Urothelium cell line (cell line): ENCODE measurements at places on chromosomes 16 and 17.

DNA sequence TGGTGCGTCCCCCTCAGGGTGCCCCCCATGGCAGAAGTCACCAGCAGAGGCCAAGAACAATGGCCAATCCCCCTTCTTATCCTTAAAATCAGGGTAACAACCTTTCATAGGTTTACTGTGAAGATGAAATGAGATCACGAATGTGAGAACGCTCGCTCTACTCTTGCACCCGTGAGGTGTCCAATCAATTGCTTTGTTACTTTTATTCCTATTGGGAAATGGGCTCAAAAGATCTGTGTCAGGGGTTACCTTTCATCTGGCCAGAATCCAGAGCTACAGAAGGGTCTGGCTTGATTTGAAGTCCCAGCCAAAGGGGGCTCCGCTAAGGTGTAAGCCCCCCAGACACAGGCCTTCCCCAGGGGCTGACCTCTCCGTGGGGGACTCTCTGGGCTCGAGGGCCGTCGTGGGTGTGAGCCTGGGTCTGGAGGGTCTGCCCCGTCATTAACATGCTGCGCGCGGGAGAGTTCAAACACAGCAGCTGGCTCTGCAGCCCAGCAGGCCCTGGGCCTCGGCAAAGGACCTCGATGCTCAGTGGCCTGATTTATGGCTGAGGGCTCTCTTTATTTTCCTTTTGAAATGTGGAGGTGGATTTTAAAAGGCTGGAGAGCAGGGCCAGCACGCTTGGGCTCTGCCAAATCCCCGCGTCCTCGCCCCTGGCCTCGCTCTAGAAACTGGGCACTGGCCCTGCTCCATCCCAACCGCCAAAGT, 10.4 kb downstream of the ABR start:
- no peak for DNase-seq

DNA sequence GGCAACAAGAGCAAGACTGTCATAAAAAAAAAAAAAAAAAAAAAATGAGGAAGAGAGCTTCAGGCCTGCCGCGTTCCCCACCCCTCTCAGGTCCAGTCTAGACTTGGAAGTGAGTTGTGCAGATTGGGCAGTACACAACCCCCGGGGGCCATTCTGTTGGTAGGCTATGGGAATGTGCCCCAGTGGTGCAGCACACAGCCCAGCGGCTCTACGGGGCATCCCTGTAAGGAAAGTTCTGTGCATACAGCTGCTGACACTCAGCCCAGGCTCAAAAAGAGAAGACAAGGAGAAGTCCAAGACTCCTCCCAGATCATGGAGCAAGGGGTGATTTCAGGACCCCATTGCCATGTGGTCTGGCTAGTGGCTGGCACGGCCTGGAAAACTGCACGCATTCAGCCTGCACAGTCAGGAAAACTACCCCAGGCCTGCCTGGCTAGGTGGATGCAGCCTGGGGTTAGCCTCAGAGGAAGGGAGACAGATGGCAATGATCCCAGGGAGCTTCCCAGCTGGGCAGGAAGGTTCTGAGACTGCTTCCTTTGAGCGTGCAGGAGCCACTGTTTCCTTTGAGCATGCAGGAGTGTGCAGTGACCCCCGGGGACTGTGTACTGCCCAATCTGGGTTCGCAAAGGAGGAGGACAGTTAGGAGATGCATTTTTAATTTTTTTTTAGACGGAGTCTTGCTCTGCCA, 44.8 kb downstream of the PECAM1 start:
- DNase-seq, result no peak

DNA sequence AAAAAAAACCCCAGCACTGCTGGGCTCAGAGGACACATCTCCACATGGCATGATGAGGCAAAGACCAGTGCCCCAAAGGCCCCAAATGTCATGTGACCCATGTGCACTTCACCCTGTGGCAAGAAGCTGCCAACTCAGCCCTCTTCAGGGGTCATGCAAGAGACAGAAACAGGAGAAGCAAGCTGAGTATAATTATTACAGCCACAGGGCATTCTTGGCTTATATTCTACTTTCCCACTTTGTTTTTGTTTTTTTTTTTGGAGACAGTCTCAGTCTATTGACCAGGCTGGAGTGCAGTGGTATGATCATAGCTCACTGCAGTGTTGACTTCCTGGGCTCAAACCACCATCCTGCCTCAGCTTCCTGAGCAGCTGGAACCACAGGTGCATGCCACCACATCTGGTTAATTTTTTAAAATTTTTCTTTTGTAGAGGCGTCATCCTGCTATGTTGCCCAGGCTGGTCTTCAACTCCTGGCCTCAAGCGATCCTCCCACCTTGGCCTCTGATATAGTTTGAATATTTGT, 32.7 kb upstream of the LITAF start:
- DNase-seq, result no peak

- no peak for DNase-seq
Observed at GRCh38 chr17:4405038-4405669, 28.6 kb upstream of the SPNS3 start.

DNA sequence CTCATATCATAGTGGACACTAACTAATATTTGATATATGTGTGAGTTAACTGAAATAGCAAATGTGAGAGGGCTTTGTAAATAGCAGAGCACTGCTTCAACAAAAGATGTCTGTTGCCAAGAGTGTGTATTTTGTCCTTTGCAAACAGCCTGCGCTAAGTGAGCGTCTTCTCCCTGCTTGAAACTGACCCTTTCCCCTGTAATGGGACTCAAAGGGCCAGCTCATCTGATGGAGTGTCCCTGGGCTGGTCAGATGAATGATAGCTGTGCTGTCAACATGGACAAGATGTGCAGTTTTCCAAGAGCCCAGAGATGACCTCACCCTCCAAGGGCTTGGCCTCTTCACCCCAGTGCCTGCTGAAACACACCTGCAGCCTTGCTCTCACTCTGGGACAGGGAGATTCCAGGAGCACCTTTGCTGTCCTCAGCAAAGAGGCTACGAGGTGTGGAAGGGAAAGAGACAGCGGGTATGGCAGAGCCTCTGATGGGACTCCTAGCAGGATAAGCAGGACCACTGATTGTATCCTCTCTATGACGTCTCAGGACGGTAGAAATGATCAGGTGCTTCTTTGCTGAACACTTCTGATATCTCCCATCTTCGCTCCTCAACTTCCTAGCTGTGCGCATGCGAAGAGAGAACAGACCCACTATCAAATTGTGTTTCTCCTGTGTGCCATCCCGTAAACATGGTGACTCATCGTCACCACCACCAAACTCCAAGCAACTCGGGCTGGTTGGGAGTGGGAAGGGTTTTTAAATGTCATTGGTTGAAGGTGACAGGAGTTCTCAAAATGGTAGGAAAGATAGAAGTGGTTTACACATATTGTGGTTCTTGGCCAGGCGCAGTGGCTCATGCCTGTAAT, 35.8 kb upstream of the TBX2 start:
- DNase-seq, result no peak

DNA sequence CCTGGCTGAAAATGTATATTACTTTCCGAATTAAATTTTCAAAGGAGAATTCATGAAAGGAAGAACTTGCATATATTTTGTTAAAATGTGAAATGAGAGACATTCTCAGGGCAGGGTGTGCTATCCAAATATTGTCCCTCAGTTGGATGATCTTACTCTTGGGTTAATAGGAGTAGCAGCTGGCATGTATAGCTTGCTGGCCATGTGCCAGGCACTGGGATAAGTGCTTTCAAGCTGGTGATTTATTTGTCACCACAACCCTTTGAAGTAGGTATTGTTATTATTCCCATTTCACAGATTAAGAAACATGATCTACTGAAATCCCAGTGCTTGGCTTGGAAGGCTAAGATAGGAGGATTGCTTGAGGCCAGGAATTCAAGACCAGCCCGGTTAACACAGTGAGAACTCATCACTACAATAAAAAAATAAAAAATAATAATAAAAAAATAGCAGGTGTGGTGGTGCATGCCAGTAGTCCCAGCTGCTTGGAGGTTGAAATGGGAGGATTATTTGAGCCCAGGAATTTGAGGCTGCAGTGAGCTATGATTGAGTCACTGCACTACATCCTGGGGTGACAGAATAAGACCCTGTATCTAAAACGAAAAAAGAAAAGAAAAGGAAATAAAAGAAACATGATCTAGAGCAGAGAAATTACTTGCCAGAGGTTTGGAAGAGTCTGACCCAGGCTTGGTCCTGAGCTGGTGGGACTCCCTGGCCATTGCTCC, 11.6 kb upstream of the MPHOSPH6 start:
- DNase-seq, result no peak

GRCh38 chr16:766820-767640, 6.5 kb downstream of the MSLN start:
- DNase-seq, result no peak

- DNase-seq, result no peak
Observed at GRCh38 chr16:14416184-14416583, 213.9 kb downstream of the PARN start.

- no peak for DNase-seq
Observed at GRCh38 chr17:76510831-76511244, 9.6 kb upstream of the RHBDF2 start.

DNA sequence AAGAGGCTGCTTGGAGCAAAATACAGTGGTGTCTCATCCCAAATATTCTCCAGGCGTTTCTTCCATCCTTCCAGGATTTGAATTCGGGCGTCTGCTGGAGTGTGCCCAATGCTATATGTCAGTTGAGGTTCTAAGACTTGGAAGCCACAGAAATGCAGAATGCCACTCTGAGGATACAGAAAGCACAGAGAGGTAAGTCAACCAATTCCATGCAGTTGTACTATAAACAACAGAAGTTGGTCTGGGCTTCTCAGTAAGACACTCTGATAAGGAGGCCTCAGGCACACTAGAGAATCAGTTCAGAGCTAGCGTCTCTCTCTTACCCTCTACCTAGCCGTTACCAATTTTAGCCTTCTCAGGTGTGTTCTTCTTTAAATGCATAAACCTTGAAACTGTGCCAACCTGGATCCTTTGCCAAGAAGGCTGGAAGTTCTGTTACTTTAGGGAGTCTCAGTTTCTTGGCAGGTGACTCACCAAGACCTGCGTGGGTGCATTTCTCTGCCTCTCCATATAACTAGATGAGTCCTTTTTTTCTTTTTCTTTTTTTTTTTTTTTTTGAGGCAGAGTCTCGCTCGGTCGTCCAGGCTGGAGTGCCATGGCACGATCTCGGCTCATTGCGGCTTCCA, 15.1 kb downstream of the NQO1 start:
- DNase-seq, result peak; percentile 80

GRCh38 chr17:76772842-76773525, 35.1 kb downstream of the MFSD11 start:
- peak; percentile 28 for DNase-seq

DNA sequence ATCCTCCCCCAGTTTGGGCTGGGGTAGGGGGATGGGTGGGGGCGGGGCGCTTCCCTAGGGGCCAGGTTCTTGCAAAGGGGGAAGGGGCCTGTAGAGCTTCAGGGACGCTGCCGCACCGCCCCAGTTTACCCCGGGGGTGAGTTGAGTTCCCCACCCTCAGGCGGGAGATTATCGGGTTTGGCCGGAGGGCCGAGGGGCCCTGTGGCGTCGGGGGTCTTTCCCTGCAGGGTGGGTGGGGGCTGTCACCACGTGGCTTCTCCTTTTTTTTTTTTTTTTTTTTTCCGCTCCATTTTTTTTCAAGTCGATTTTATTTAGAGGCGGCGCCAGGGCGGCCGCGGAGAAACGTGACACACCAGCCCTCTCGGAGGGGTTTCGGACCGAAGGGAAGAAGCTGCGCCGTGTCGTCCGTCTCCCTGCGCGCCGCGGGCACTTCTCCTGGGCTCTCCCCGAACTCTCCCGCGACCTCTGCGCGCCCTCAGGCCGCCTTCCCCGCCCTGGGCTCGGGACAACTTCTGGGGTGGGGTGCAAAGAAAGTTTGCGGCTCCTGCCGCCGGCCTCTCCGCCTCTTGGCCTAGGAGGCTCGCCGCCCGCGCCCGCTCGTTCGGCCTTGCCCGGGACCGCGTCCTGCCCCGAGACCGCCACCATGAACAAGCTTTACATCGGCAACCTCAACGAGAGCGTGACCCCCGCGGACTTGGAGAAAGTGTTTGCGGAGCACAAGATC, at the start of gene IGF2BP1:
IGF2BP1 (plus strand) TSS at position 283 of the 724 bp plus-strand sequence; CDS start at position 644, 361 bp downstream.
- no peak for DNase-seq

DNA sequence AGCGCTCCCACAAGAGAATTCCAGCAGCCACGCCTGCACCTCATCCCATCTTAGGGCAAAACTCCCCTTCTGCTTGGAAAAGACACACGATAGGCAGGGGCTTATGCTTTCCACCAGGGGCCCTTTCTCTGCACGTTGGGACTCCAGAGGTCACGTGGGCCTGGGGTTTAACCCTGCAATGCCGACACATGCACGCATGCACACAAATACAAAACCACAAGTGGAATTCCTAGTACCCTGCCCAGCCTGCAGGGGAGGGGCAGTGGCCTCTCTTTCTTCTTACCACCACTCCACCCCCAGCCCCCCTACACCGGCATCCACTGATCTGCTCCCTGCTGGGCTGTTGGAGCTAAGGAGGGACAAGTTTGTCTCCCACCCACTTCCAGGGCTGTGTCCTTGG, 16.8 kb upstream of the CCDC182 start:
- DNase-seq, result peak; percentile 47

DNA sequence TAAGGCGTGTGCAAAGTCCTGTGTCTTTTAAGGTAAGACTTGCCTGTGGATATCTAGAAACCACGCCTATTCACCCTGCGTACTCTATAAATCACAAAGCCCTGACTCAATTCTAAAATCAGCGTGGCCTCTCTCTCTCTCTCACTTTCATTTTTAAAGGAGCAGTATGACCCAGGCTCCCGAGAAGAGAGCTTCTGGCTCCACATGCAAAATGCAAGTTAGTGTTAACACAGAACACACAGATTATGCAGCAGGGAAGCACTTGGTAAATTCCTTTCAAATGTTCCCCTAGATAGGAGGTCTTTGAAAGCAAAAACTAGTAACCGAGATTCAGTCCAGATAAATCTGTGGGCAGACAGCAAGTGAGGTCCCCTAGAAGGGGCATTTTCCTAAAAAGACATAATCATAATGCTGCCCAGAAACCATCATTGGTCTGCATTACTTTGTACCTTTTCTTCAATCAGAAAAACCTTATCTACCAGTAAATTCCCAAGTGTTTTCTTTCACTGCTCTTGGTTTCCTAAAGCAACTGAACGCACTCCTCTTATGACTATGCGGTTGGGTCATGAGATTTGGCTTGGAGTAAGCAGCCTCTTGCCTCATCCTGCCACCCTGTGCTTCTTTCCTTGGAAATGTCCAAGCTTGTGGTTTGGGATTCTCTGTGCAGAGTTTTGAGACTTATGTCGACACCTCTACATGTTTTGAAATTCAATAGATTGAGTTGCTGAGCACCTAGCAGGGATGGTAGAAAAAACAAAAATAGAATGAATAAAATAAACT, 31.7 kb upstream of the KCNJ2 start:
- peak; percentile 72 for DNase-seq
